NCI-H748 treated with DMSO at 0.1 percent for 48 hours (cell line): ENCODE measurements at places on chromosomes 1 and 21.

DNA sequence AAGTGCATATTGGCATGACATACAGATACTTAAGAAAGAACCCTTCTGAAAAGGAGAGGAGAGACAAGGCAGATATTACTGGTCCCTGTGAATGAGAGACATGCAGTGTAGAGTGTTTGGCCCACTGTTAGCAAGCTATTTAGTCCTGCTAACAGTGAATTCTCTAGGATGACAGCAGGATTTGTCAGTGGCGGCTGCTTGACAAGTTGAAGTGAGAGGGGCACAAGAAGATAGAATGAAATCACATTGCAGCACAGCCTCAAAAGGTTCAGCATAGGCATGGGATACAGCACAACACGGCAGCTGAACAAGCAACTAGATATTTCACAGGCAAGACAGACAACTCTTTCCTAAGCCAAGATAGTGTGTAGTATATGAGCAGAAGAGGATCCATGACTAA lies 407.9 kb downstream of the PLA2G4A start:
- no peak for DNase-seq

GRCh38 chr21:36713746-36714145 lies 14.8 kb downstream of the SIM2 start:
- DNase-seq, result no peak

DNA sequence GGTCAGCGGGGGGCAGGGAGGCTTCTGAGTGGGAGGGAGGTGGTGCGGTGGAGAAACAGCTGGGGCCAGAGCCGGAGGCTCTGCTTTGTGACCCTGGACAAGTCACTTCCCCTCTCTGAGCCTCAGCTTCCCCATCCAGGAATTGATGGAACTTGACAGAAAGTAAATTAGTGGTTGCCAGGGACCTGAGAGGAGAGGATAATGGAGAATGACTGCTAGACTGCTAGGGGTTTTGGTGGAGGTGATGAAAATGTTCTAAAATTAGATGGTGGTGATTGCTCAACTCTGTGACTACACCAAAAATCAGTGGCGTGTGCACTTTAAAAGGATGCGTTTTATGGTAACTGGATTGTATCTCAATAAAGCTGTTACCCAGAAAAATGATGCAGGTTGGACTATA lies 100.9 kb downstream of the ARHGEF10L start:
- no peak for DNase-seq

- DNase-seq, result no peak
Observed at GRCh38 chr1:112826217-112826944, 111.2 kb upstream of the PPM1J start.

- peak; percentile 54 for DNase-seq
Observed at GRCh38 chr1:160261556-160261892, 825 bp downstream of the DCAF8 start.

DNA sequence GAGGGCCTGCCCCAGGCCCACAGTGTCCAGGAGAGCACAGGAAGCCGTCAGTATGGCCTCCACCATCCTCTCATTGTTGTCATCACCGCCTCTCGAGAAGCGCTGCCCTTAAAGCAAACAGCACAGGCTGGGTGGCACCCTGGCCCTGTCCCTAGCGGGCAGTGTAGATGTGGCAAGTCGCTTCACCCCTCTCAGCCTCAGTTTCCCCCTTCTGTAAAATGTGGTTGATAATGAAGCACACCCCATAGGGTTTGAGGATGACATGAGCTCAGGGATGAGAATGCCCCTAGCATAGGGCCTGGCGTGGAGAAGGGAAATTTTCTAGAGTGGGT lies 13.4 kb downstream of the PLA2G2F start:
- DNase-seq, result no peak

DNA sequence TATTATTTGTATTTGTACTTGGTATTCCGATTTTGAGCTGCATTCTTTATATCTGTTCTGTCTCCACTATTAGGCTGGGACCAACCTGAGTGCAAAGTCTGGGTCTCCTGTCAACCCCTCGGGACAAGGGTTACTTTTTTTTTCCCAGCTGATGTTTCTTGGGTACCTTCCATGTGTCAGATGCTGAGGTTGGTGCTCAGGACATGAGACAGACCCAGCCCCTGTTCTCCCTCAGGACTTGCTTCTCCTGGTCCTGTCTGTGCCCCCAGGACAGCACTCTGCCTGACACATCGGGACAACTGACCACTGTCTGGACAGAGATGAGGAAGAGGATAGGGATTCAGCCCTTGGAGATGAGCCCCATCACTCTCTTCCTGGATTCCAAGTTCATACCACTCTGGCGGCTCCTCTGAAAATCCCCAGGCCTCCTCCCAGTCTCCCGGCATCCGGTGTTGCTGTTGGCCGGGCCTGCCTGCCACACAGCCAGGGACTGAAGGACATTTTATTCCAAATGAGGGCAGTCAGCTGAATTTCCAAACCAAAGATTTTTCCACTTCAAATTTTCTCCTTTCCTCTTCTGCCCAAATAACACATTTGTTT lies 55.6 kb upstream of the FMOD start:
- DNase-seq, result no peak

- DNase-seq, result no peak
Observed at GRCh38 chr21:27526451-27526850, 559.6 kb upstream of the ADAMTS5 start.

GRCh38 chr1:30286988-30287839 lies 436.2 kb downstream of the MATN1 start:
- no peak for DNase-seq

DNA sequence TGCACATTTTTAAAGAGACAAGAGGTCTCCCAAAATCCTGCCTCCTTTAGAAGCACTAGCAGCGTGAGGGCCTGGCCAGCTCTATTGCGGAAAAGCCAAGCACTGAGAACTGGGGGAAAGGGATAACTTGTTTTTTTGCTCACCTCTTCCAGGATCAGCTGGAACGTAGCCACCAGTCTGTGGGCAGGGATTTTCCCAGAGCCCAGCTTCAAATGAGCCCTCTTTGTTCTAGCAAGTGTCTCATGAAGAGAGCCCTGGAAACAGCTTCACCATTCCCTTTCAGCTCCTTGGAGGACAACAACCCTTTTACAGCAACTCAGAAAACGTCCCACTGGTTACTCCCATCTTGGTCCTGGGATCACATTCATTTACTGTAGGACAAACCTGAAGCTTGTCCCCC lies 195.4 kb downstream of the LMX1A start:
- no peak for DNase-seq
